ENCODE measurements at places on chromosomes 6 and 20.

DNA sequence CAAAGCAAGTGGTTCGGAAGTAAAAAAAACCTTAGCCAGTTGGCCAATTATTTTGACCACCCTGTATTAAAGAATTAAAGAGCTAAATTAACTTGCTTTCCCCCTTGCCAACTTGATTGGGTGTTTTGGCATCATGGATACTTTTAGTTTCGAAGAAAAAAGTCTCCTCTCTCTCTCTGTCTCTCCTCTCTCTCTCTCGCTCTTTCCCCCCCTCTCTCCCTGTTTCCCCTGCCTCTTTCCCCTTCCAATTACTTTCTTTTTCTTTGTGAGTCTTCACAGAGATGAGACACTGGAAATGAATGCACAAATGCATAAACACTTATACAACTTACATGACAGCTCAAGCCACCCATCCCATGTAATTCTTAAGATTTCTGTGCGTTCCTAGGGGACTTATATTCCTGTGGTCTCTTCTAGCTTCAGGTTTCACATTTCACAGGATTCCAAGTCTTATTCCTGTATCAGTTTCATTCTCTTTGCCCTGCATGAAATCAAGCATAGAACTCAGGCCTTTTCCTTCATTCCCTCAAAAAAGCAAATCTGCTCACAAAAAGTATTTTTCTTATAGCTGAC is 32.9 kb upstream of the EYA4 start:
- no peak for DNase-seq

DNA sequence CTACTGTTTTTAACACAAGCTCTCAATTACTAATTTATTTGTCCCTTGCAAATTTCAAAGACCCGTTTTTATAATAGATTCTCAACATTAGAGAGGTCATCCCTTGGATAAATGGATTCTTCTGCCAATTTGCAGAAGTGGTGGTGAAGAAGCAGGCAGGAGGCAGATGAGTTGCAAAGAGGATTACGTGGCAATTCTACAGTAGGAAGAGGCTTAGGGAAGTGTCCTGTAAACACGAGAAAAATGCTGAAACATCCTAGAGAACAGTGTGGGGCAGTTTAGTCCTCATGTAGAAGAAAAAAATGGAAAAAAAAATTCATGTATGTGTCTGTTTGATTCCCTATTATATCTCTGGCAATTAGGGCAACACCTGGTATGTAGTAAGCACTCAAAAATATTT is 87.6 kb downstream of the BMP2 start:
- DNase-seq, result no peak

- DNase-seq, result no peak
Measured at GRCh38 chr20:48159145-48160008, 374.1 kb upstream of the SULF2 start.

DNA sequence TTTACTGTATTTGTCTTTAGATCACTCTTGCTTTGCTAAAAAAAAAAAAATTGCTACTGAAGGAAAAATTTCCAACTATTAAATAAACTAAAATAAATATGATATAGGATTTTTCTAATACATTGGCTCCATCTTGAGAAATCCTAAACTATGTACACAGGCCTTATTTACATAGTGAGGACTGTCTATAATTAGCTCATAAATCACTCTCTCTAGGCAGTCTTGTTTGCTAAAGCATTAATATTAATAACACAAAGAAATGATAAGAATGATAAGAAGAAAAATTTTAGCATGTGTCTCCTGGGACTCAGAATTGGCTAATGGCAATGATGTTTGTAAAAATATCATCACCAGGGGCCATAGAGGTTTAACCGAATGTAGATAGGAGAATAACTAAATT is 13.3 kb upstream of the CRYBG1 start:
- no peak for DNase-seq

DNA sequence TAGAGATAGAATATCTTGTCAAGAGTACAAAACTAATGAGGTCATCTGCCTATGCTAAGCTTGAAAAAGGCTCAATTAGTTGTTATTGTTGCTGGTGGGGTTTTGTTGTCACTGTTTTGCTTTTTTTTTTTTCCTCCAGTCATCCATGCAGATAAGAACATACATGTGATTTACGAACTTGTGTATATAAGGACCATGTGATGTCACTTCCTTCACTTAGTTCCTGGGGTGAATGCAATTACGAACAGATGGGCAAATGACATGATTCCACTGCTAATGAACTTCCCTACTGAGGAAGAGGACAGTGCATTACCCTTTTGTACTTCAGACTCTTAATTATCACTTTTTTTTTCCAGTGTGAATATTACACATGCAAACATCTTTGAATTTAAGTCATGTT is 1175.3 kb upstream of the GJE1 start:
- no peak for DNase-seq

DNA sequence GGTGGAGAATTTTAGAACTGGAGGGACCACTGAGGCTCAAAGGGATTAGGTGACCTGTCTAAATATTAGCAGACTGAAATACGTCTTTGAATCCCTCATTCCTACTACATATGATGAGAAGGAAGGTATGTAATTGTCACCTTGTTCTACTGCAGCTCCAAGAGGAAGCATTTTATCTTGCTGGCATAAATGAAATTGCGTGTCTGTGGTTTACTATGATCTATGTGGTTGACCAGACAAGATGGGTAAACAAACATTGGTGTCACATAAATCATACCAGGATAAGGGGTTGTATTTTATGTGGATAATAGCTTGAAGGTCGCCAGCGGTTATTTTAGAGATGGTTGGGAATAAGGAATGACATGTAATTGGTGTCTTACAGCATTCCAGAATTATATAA is 78.2 kb downstream of the LAMA4 start:
- no peak for DNase-seq

- DNase-seq, result no peak
Measured at GRCh38 chr6:153725456-153725855, 313.6 kb upstream of the OPRM1 start.

GRCh38 chr20:30491016-30491415 is 766.4 kb upstream of the DEFB115 start:
- DNase-seq, result no peak

DNA sequence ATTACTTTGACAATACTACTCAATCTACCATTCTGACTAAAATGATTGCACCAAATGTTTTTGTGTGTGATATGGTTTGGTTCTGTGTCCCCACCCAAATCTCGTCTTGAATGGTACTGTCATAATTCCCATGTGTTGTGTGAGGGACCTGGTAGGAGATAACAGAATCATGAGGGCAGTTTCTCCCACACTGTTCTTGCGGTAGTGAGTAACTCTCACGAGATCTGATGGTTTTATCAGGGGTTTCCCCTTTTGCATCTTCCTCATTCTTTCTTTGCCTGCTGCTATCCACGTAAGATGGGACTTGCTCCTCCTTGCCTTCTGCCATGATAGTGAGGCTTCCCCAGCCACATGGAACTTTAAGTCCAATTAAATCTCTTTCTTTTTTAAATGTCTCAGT is 20.8 kb downstream of the SYCP2 start:
- no peak for DNase-seq

GRCh38 chr6:89172131-89172530 is 26.3 kb downstream of the PM20D2 start:
- no peak for DNase-seq

DNA sequence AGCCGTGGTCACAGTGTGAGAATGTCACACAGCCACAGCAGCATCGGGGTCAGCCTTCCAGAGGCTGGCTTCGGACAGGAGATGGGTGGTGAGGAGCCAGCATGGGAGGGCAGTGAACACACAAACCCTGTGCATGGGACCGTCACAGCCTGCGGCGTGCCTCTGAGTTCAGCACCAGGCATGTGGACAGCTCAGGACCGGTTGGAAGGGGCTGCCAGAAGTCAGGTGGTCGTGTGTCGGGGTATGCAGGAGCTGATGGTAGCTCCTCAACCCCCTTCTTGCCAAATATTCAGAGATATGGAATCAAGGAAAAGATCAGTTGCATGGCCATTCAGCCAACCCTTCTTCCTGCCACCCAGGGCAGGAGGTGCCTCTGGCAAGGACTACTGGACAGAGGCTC is 28.2 kb downstream of the MYT1 start:
- no peak for DNase-seq

GRCh38 chr6:27685279-27685678 is 212.4 kb upstream of the ZNF184 start:
- no peak for DNase-seq

DNA sequence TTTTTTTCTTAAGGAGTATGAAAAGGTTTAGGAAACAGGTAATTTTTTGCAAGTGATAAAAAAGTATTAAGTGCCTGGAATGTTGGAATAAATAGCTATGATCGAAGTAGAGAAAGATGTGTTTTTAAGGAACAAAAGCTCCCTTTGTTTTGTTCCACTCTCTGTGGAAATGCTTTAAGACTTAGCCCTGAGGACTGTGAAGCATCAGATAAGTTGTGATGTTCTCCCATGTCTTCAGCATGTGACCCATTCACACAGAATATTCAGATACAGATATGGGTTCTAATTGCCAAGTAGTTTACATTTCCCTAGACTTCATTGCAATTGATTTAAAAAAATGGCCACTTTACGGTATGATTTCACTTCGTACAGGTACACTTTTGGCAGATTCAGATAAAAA is 80.6 kb downstream of the KCNQ5 start:
- no peak for DNase-seq

DNA sequence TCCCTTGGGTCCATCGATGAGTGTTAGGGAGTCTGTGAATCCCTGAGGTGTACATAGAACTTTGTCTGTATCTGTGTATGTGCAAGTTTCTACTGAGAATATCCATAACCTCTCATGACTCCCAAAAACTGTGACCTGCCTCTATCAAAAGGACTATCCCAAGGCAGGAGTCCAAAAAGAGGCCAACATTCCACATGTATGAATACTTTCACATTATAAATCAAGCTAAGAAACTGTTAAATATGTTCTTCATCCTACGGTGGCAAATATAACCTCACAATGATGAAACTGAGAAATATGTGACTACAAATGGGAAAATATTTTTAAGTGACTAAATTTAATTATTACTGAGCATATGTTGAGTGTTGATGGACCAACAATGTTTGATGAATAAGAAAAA is 16.1 kb upstream of the STX11 start:
- no peak for DNase-seq

DNA sequence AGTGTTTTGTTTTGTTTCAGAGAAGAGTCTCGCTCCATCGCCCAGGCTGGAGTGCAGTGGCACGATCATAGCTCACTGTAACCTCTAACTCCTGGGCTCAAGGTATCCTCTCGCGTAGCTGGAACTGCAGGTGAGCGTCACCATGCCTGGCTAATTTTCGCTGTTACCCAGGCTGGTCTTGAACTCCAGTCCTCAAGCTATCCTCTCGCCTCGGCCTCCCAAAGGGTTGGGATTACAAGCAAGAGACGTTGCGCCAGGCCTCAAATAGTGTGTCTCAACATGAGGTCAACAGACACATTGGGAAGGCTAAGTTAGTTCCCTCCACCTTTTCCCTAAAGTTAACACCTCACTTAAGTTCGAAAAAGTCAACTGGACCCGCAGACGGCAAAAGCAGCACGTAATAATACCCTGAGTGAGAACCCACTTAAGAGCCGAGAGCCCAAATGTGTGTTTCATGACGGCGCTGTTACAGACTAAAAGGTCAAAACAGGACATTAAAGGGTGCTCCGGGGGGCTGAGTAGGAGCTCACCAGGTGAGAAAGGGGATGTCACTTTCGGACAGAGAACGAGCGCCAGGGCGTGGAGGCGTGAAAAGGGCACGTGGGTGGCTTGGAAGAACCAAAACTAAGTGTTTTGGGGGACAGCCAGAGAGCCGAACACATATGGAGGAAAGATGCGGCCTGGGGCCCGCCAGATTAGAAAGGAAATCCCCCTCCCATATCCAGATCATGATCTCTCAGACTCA is 499 bp downstream of the TTI1 start:
- no peak for DNase-seq

GRCh38 chr6:98832284-98833056 is 1.9 kb upstream of the POU3F2 start:
- DNase-seq, result no peak

DNA sequence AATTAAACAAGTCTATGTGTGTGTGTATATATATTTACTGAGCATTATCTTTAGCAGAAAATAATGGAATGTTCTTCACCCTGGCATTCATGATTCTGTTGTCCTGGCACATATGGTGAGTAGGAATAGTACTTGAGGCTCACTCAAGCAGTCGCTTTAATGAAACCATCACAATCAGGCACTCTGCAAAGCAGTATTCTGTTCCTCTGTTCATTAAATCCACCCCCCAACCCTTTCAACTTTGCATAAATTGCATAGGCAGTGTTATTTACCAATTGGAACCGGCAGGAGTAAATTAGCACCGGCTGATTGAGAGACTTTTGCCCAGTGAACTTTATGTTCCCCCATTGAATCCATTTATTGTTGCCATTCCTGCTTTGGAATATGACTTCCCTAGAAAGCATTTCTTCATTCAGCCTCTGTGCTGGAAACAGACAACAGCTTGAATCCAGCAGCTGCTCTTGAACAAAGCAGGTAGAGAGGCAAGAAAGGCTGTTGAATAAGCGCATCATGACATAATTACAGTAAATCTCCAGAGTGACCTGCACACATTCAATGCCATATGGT is 268.0 kb upstream of the RNF217 start:
- DNase-seq, result no peak

DNA sequence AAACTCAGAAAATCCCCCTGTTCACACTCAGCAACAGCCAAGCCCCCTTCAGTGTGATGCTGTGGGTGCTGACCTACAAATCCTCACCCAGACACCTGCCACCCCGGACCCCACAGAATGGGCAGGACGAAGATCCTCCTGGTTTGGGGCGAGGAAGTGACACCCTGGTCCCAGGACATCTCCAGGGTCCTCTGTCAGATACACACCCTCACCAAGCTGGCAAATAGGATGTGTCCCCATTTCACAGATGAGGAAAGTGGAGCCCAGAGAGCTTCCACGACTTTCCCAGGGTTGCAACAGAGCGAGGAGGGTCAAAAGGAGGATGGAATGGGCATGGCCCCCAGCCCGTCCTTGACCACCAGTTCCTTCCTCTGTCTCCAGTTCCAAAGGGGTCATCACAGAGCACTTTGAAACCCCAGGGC is 92.0 kb upstream of the AFDN start:
- no peak for DNase-seq

GRCh38 chr6:3194535-3195419 is 32.7 kb downstream of the TUBB2B start:
- no peak for DNase-seq

DNA sequence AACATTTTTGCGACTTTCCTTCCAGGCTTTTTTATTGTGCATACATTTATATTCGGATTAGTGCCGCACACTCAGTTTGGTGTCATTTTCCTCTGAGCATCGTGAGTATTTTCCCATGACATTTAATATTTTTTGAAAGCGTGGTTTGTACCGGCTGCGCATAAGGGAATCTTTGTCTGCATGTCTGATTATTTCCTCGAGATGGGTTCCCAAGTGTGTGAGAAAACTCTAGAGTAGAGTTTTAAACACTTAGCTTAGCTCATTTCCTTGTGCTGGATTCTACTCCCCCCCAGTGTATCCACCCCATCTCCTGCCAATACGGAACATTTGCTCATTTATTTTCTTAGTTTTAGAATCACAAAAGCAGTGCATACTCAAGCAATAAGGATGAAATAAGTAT is 94.3 kb downstream of the CDC5L start:
- no peak for DNase-seq

- no peak for DNase-seq
Measured at GRCh38 chr20:24981790-24982189, 10.8 kb downstream of the APMAP start.

GRCh38 chr6:154923199-154923869 is 71.8 kb upstream of the TIAM2 start:
- no peak for DNase-seq

GRCh38 chr6:163568275-163568674 is 153.8 kb downstream of the QKI start:
- no peak for DNase-seq

- no peak for DNase-seq
Measured at GRCh38 chr20:54351371-54352136, 123.8 kb upstream of the DOK5 start.

Data from stimulated activated CD4-positive, alpha-beta T cell treated with anti-CD3 and anti-CD28 coated beads, Interleukin-2, amount 100 ng/mL, for 48 hours (primary cell).